AG04450 (cell line): ENCODE measurements at places on chromosomes 3 and 15. TPM values are rescaled to one million over a fixed set of nuclear protein-coding genes. Genes with fewer than 3 reads are reported as not detected.

- no peak for DNase-seq
Measured at GRCh38 chr15:27853624-27854455, 245.3 kb downstream of the OCA2 start.

GRCh38 chr3:96428097-96428496 lies 386.3 kb upstream of the EPHA6 start:
- DNase-seq: no peak

GRCh38 chr15:75389791-75390382 lies 21.5 kb upstream of the MAN2C1 start:
- DNase-seq: no peak

PLXNB1 gene
- polyA plus RNA-seq: 13.4 and 18.3 TPM in 2 replicates

- no peak for DNase-seq
Measured at GRCh38 chr3:65659396-65659795, 379.3 kb downstream of the MAGI1 start.
